ENCODE measurements at places on chromosomes 4 and X.

GRCh38 chr4:79425586-79425985 is 17.6 kb upstream of the GK2 start:
- DNase-seq, result no peak

- no peak for DNase-seq
These were observed 10.9 kb upstream of the ABCG2 start for GRCh38 chr4:88169298-88169697.

GRCh38 chrX:120452131-120452530 is 17.0 kb downstream of the LAMP2 start:
- DNase-seq, result peak; percentile 64

- no peak for DNase-seq
These were observed 9.5 kb upstream of the AMMECR1 start for GRCh38 chrX:110327336-110327735.

- DNase-seq, result no peak
These were observed 6.3 kb downstream of the EFNB1 start for GRCh38 chrX:68835104-68835442.

DNA sequence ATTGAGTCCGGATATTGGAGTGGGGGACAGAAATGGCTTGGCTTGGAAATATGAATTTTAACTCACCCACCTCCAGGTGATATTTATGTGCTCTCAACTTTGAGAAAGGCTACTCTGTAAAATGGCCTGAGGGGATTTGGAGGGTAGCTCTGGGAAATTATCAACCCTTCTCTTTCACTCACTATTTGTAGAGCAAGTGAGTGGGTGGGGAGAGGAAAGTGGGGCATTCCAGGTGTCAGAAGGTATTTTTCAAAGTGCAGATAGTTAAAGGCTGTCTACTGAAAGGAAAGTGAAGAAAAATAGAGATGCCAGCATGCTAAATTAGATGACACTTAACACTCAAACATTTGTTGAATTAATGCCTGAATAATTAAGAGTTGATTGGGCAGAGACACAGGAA is 44.1 kb downstream of the TMEM164 start:
- DNase-seq, result no peak

GRCh38 chr4:142331646-142332045 is 514.5 kb downstream of the INPP4B start:
- DNase-seq, result peak; percentile 74

DNA sequence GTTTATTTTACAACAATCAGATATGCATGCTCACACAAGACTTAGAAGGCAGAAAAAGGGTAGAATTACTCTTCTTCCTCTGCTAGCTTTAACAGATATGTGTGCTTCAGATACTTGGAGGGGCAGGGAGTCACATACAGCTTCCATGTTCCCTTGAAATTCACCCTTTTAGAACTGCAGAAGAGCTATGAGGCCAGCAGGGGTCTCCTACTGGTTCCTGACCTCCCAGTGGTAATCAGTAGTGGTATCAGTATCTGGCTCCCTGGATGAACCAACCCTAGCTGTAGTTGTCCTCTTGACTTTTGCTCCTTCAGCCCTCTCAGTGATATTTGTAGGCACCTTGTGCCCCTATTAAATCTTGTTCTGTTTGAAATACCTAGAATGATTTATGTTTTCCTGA is 81.5 kb downstream of the RCHY1 start:
- peak; percentile 2 for DNase-seq

DNA sequence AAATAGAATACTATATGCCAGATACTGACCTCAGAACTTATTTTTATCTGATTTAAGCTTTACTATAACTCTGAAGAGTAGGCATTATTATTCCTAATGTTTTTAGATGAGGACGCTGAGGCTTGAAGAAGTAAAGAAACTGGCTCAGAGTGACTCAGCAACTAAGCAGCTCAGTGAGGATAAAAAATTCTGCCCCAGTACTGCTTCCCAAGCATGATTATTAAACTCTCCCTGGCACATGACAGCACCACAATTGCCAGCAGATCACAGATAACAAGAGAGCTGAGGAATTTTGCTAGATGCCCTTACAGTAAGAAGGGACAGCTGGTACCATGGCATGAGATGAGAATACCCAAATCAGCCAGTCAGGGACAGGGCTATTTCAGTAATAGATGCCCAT is 219.4 kb downstream of the NKX6-1 start:
- peak; percentile 29 for DNase-seq

- no peak for DNase-seq
These were observed 48.5 kb upstream of the CYSLTR1 start for GRCh38 chrX:78375894-78376293.

DNA sequence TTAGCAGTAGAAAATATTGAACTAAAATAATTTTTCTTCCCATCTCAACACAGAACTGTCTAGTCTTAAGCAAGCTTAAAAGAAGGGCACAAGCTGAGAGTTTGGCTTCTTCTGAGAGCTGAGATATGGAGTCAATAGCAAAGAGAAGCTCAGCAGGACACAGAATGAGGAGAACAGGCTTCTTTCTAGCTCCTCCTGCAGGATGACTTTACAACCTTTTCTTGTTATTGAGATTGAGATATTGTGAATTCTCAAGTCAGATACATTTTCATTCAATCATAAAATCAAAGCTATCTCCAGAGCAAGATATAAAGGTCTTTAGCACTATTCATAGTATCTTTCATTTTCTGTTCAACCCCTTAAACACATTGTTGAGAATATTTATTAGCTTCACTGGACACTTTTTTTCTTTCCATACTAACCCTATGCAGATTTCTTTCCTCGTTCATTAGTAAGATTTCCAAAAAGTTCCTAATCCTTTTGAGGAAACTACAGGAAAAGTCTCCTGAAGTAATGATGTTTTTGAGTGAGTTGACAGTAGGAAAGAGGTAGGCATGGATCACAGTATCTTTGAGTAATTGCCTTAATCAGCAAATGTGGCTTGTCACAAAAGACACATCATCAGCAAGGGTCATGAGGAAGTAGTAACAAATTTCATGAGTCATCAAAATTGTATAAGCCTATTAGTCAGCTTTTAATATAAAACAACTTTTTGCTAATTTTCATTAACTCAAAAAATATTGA is 17.8 kb upstream of the CXCL3 start:
- DNase-seq, result peak; percentile 28

DNA sequence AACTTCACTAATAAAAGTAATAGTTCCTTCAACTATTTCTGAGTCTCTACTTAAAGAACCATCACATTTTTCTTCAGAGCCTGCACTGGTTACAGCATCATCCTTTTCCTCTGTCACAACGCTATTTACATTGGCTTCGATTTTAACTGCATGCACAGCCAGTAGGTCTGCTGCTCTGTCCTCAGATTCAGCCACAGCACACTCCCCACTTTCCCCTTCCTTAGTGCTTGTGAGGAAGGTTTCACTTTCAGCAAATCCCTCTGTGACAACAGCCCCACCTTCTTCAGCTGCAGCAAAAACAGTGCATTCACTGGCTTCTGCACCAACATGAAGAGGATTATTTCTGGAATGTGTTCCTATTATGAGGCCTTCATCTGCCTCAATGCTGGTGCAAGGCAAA is 25.7 kb downstream of the BOD1L1 start:
- no peak for DNase-seq

DNA sequence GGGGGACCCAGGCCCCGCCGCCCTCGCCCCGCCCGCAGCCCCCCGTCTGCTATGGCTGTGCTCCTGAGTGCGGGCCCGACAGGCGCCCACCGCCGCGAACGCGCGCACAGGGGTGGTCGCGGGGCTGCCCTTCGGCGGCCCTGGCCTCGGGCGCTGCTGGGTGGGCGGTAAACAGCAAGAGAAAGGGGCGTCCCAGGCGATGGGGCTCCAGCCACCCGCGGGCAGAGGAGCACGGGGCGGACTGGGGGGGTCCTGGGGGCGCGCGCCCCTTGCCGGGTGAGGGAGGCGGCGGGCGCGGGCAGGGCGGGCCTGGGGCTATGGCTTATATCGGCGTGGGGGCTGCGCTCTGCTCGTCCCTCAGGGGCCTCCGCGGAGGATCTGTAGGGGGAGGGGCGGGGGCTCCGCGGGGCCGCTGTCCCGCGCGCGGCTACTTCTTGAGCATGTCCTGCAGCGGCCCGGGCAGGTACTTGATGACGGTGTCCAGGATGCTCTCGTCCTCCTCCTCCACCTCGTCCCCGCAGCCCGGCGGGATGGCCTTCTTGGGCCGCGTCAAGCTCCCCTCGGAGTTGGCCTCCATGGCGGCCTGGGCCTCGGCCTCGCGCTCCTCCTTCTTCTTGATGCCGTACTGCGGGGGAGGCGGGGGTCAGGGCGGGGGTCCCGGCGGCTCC is 39.7 kb downstream of the CPLX1 start:
- no peak for DNase-seq

GRCh38 chr4:124790471-124790870 is 77.9 kb upstream of the ANKRD50 start:
- no peak for DNase-seq

GRCh38 chr4:62126064-62126732 is 926.1 kb downstream of the ADGRL3 start:
- DNase-seq, result no peak

DNA sequence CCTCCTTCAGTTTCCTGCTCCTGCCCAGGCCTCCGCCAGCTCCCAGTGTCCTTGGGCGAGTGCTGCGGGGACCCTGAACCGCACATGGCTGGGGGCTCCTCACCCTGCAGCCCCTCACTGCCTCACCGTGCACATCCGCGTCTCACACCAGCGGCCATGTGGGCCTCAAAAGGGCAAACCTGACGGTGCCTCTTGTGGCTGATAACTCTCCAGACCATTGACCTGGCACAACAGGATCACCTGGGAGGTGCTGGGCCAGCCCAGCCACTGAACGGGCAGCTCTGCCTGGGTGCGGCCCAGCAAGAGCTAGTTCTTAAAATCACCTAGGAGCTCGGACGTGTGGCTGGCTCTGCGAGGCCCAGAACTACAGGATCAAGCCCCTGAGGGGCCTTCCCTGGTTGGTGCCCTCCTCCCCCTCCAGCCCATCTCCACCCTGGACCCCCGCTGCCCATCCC is 4.1 kb upstream of the S100P start:
- DNase-seq, result no peak

- DNase-seq, result peak; percentile 77
These were observed 60.5 kb upstream of the TRIM2 start for GRCh38 chr4:153143527-153144348.

GRCh38 chrX:68651110-68651509 is 3.6 kb downstream of the STARD8 start:
- DNase-seq, result no peak

DNA sequence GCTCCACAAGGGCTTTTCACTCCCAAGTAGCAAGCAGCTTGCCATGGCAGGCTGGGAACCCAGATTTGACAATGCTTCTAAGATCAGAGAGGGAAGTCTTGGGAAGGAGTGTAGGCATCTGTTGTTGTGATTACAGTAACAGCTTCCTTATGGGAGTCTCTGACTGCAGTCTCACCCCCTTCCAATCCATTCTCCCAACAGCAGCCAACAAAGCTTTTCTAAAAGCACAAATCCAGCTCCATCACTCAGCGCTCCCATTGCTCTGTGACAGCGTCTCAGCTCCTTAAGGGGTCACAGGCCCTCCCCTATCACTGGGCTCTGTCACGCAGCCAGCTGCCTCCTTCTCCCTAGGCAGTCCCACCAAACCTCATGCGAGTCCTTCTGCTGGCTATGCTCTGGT is 7.1 kb downstream of the IGFBP7 start:
- DNase-seq, result peak; percentile 46

Data from adipocyte (in vitro differentiated cells).